ENCODE measurements at places on chromosomes 1 and 21. TPM values are rescaled to one million over a fixed set of nuclear protein-coding genes. Genes with fewer than 3 reads are reported as not detected.

DNA sequence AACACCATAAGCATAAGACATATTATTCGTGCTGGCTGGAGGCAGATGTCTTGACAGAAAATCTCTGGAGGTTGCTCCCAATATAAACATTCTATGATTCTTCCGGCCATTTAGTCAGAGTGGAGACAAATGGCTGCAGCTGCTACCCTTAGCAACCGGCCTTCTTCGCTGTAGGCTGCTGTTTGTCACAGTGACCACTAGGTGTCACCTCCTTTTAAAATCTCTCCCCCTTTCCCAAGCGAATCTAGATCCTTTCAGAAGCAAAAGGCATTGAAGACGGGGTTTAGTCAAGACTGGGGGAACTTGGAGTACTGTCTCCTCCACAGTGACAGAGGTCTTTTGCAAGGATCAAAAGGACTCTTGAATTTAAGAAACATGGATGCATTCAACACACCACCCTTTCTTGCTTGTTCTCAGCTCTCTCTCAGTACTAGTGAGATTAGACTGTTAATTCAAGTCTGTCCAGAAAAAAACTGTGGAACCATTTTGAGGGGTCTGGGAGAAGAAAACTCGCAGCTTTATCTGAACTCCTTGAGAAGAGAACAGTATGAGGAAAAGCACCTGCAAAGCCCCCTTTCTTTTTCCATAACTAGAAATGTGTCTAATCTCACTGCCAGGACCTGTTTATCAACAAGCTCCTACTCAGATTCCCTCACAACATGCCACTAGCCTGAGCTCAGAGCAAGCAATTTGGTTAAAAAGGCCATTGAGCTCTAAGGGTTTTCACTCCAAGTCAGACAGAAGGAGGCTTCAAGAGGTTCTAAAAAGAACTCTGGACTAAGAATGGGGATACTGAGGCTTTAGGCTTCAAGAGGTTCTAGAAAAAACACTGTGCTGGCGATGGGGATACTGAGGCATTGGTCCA lies 408.3 kb upstream of the PLXNA2 start:
- peak; percentile 43 for DNase-seq

- no peak for DNase-seq
These were observed 18.4 kb upstream of the C1QA start for GRCh38 chr1:22618056-22618455.

The C1orf94 gene
- not detected for total RNA-seq

The MACO1 gene
- 18.0 TPM for total RNA-seq

GRCh38 chr1:207017615-207018559 lies 14.7 kb downstream of the C1orf116 start:
- DNase-seq = no peak

GRCh38 chr1:207026104-207026534 lies 6.4 kb downstream of the C1orf116 start:
- DNase-seq = no peak

DNA sequence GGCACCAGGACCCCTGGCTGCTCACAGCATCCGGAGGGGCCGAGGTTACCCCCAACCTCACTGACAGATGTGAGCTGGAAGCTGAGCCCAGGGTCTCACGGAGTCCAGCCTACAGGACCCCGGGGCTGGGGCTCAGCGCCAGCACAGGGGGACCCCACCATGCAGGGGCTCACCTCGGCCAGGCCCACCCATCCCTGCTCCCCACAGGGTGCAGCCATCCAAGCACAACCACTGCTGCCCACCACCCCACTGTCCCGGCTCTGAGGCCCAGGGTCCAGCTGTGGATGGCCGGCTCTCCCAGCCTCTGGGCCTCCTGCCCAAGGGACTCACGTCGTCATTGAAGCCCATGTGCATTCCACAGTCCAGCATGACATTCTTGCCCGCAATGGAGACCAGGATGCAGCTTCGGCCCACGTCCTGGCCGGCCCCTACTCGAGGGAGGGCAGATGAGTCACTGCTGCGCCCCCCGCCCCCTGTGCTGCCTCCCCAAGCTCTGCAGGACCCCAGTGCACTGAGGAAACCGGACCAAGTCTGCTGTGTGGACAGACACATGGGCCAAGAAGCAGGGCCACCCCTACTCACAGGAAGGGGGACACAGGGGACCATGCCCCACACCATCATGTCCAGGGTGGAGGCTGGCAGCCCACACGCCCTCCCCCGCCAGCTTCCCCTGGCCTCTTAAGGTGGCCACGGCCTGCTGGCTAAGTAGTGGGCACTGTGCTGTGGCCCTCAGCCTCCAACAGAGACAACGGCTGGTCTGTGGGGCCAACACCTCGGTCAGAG lies 3.6 kb downstream of the INTS11 start:
- DNase-seq = no peak

- DNase-seq = no peak
These were observed 9.9 kb downstream of the F3 start for GRCh38 chr1:94531664-94532063.

The SHISA4 gene
- total RNA-seq = 0.47 TPM

The CTSE gene
- total RNA-seq = not detected

DNA sequence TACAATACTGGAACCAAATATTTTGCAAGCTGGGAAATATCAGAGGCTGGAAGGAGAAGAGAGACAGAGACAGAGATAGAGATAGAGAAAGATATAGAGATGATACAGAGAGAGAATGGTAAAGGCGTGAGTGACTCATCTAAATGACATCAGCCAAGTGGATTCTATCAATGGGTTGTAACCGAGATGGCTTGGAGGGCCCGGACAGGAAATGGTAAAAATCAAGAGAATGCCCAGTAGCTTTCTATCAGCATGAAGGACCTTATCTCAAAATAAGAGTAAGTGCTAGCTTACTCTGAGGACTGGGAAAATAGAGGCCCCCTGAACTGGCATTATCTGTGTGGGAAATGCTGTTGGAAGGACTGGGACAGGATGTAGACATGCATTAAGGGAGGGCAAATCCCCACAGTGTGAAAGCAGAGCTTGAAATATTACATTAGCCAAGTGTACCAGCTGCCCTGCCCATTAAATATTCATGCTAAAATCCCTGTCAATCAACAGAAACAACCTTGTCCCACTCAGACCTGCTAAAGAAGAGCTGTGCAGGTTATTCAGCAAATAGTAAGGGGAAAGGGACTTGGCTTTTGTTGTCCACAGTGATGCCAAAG lies 76.6 kb upstream of the ZNF644 start:
- DNase-seq = no peak

- no peak for DNase-seq
These were observed 23.4 kb downstream of the WNT9A start for GRCh38 chr1:227924168-227924832.

DNA sequence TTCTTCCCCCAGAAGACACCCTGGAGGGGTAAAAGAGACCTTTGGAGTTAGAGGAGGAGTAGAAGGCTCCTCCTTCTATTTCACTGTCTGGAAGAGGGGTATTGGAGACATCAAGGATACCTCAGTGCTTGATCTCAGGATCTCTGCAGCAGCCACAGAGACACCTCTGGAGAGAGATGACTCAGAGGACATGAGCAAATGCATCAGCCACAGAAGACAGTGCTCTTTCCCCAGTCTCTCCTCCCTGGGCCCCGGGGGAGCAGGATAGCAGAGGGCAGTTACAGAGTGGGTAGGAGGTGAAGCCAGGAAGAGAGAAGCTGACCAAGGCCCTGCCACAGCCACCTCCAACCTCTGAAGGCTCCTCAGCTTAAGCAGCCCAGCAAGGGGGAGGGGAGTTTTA lies 15.3 kb upstream of the TEDDM1 start:
- no peak for DNase-seq

- no peak for DNase-seq
These were observed 439.4 kb downstream of the GPATCH2 start for GRCh38 chr1:217191441-217191840.

The GJA9 gene
- not detected for total RNA-seq

The CNN3 gene
- total RNA-seq = 12.8 TPM

DNA sequence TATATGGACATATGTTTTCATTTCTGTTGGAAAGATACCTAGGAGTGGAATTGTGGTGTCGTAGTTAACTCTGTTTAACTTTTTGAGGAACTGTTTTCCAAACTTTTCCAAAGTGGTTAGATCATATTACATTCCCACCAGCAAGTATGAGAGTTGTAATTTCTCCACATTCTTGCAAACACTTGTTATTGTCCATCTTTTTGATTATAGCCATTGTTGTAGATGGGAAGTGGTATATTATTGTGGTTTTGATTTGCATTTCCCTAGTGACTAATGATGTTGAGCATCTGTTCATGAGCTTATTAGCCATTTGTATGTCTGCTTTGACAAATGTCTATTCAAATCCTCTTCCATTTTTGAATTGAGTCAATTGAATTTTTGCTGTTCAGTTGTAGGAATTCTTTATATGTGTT lies 19.8 kb downstream of the CAMTA1 start:
- DNase-seq = no peak

DNA sequence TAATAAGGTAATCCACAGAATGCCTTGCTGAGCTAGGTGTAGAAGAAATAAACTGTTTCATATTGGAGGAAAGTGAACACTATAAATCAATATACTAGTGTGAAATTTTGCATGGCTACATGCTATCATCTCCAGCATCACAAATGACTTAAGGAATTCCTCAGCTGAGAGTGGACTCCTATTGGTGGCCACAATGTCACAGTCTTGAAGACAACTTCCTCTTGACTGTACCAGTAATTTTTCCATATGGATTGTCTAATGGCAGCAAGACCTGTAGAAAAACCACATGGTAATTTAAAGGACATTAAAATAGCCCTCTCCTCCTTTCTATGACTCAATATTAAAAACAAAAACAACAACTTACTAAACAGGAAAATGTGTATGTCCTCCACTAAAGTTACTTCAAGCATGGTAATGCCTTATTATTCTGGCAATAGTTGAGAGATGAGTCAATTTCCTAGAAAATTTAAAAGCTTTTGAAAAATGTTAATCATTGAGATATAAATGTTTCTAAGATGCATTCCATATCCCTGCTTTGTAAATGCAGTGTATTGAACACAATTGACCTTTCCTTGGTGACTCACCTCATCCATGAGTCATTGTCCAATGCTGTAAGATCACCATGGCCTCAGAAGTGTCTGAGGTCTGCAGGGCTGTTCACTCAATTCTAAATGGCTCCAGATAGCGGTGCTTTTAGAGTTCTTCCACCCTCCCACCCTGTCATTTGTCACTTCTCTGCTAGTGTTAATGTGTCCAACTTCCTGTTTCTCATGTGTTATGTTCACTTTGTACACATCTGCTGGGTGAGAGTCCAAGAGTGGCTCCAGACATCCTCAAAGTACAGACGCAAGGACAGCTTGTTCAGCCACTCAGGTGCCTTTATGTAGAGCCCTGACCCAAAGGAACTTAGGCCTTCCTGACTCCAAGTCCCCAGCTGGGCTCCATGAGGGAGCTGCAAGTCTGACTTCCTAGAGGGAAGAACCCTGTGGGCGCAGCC lies 32.8 kb upstream of the DNASE2B start:
- DNase-seq = peak; percentile 68

- DNase-seq = no peak
These were observed 100.6 kb upstream of the SLFNL1 start for GRCh38 chr1:41122148-41122547.

The DTL gene
- 95.9 TPM for total RNA-seq

DNA sequence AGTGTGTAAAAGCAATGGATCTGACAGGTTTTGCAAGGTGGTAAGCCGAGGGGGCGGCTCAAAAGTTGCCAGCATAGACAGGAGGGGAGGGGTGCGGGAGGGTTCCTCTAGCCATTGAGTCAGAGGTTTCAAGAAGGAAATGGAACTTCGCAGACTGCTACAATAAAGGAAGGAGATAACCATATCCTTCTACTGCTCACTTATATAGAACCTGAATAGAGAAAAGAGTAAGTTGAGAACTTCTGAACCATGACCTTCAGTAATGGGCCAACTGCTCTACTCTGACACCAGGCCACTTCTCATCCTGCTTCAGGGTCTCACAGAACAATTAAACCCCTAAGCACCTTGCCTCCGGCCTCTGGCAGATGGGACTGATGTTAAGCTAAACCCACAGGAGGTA lies 26.3 kb upstream of the BCAR3 start:
- peak; percentile 82 for DNase-seq

- DNase-seq = no peak
These were observed 40.0 kb downstream of the CLDN17 start for GRCh38 chr21:30126576-30126975.

GRCh38 chr1:201399352-201400126 lies 415 bp upstream of the LAD1 start:
- DNase-seq = no peak

The LRRC39 gene
- 0.34 TPM for total RNA-seq

The TTC22 gene
- 3.5 TPM for total RNA-seq

DNA sequence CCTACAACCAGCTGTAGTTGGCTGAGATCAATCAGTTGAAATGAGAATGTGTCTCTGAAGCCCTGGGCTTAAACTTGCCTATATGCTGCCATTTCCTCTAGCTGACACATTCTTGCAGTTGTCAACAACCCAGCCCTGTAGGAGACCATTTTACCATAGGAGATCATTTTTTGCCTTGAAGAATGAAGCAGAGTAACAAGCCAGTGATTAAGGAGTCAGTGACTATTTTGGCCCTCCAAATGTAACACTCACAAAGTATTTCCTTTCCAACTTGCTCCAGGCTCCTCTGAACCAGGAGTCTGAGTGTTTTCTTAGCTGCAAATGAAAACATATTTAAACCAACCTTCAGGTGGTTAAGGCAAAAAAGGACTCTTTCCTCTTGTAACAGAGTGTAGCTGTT lies 183.5 kb downstream of the ZZZ3 start:
- no peak for DNase-seq

The IBA57 gene
- total RNA-seq = 10.8 TPM

DNA sequence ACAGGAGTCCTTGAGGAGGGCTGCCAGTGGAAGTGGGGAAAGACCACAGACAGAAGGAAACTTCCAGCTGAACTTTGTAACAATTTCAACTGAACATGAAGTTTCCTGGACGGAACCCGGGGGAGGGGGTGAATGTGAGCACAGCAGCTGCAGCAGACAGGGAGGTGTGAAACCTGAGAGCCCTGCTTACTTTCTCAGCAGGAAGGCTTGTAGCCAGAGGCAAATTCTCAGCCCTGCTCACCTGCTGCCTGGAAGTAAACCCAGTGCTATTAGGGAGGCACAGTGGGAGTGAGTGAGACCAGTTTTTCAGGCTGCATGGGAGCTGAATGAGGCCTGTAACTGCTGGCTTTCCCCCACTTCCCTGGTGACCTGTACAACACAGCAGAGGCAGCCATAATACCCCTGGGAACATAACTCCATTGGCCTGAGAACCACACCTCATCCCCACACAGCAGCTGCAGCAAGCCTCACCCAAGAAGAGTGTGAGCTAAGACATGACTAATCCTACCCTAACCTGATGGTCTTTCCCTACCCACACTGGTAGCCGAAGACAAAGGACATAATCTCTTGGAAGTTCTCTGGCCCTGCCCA lies 9.6 kb upstream of the SPRR2F start:
- DNase-seq = no peak

DNA sequence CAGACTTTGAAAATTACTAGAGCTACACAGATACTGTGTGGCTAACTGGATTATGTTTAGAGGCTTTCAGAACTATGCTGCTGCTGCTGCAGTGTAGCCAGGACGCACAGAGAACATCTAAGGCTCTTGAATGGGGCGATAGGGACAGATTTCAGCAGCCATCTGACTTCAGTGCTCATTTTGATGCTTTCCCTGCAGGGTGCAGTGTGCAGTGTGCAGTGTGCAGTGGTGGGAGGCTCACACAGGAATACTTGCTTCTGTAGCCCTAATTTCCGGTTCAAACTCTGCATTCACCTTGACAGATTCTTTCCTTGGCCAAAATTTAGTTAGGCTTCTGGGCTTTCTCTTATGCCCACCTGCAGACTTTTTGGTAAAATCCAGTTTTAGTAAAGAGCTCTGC lies 7.7 kb downstream of the METTL18 start:
- DNase-seq = no peak

All from activated CD8-positive, alpha-beta T cell treated with anti-CD3 and anti-CD28 coated beads for 36 hours (primary cell).